ENCODE measurements at places on chromosomes 4 and X. TPM values are rescaled to one million over a fixed set of nuclear protein-coding genes. Genes with fewer than 3 reads are reported as not detected.

The FAM9C gene
- 0.41 TPM for total RNA-seq

The PRKG2 gene
- total RNA-seq: 13.0 TPM

The HPF1 gene
- total RNA-seq: 33.8 TPM

The GAGE12J gene
- not detected for total RNA-seq
